ENCODE measurements at places on chromosomes 2 and 18. TPM values are rescaled to one million over a fixed set of nuclear protein-coding genes. Genes with fewer than 3 reads are reported as not detected.
A peak's percentile ranks its signal among the peaks of the same experiment; 100 is the strongest.

Gene KCNJ3
- not detected for total RNA-seq

Gene DPP10
- total RNA-seq, result not detected

Gene CREG2
- total RNA-seq, result not detected

Gene LYPD6
- total RNA-seq, result not detected

Gene GPBAR1
- 0.24 TPM for total RNA-seq

Gene MYL12B
- total RNA-seq, result 234 TPM

DNA sequence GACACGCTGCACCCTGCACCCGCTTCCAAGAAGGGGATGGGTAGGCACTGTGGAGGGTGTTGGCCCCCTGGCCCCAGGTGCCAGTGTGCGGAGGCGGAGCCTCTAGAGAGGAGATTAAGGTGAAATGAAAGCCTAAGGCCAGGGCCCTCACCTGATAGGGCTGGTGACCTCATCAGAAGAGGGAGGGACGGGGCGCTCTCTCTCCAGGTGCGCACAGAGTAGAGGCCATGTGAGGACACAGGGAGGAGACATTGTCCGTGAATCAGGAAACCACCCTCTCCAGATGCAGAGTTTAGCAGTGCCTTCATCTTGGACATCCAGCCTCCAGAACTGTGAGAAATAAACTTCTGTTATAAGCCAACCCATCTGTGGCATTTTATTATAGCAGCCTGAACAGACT lies 62.3 kb downstream of the PSMG2 start:
- no peaks in the 10 kb centered on the region for H3K36me3 ChIP-seq
- H3K27me3 ChIP-seq, result no peaks in the 10 kb centered on the region
- no peaks in the 10 kb centered on the region for H3K4me1 ChIP-seq
- no peak overlapping the region for H3K4me3 ChIP-seq

GRCh38 chr2:136381245-136381644 lies 263.3 kb upstream of the CXCR4 start:
- H3K4me1 ChIP-seq, result peaks cover 68% of the 10 kb centered on the region
- peak overlapping the region; percentile 93 for H3K27ac ChIP-seq
- no peak for DNase-seq

GRCh38 chr2:54871457-54872107 lies 148.1 kb downstream of the EML6 start:
- H3K27me3 ChIP-seq, result no peaks in the 10 kb centered on the region
- no peak for DNase-seq
- H3K4me1 ChIP-seq, result peaks cover 12% of the 10 kb centered on the region
- no peak overlapping the region for H3K27ac ChIP-seq
- no peak overlapping the region for H3K4me3 ChIP-seq
- H3K36me3 ChIP-seq, result no peaks in the 10 kb centered on the region

- peaks cover 6% of the 10 kb centered on the region for H3K36me3 ChIP-seq
- no peaks in the 10 kb centered on the region for H3K27me3 ChIP-seq
- DNase-seq, result no peak
- no peak overlapping the region for H3K27ac ChIP-seq
- no peak overlapping the region for H3K4me3 ChIP-seq
- no peaks in the 10 kb centered on the region for H3K4me1 ChIP-seq
Measured at GRCh38 chr2:233551491-233551890, 15.1 kb downstream of the USP40 start.

- peaks cover 12% of the 10 kb centered on the region for H3K4me1 ChIP-seq
- no peaks in the 10 kb centered on the region for H3K27me3 ChIP-seq
- DNase-seq, result no peak
- H3K4me3 ChIP-seq, result no peak overlapping the region
- peaks cover 70% of the 10 kb centered on the region for H3K36me3 ChIP-seq
Measured at GRCh38 chr2:151472966-151473365, 63.3 kb downstream of the RIF1 start.

GRCh38 chr2:145597006-145597405 lies 1077.1 kb upstream of the ZEB2 start:
- H3K4me1 ChIP-seq, result no peaks in the 10 kb centered on the region
- no peaks in the 10 kb centered on the region for H3K36me3 ChIP-seq
- H3K4me3 ChIP-seq, result no peak overlapping the region
- DNase-seq, result no peak
- H3K27me3 ChIP-seq, result no peaks in the 10 kb centered on the region

- H3K4me3 ChIP-seq, result no peak overlapping the region
- H3K27me3 ChIP-seq, result peaks cover 26% of the 10 kb centered on the region
- H3K36me3 ChIP-seq, result peaks cover 1% of the 10 kb centered on the region
- H3K4me1 ChIP-seq, result no peaks in the 10 kb centered on the region
Measured at GRCh38 chr2:20829861-20830260, 7.0 kb upstream of the LDAH start.

DNA sequence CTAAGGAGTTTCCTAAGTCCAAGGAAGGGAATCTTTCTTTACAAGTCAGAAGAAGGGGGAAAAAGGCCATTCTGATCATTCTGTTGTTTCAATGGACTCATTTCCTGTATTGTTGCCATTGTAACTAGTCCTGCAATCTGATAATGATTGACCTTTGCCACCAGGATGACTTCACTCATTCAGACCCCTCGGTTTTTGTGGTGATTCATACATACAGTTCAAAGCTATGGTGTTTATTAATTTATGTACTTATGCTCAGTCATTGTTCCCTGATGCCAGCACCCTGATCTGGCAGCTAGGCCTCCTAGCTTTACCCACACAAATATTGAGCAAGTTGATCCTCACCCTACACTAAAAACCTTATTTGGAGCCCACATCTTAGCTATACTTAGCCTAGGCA lies 57.6 kb upstream of the ZNF519 start:
- no peak overlapping the region for H3K4me3 ChIP-seq
- H3K27ac ChIP-seq, result peak overlapping the region; percentile 40
- no peaks in the 10 kb centered on the region for H3K27me3 ChIP-seq

GRCh38 chr18:36149514-36150289 lies 20.0 kb downstream of the ELP2 start:
- DNase-seq, result no peak
- H3K27me3 ChIP-seq, result no peaks in the 10 kb centered on the region
- no peak overlapping the region for H3K4me3 ChIP-seq
- H3K36me3 ChIP-seq, result peaks cover 27% of the 10 kb centered on the region
- no peak overlapping the region for H3K27ac ChIP-seq

DNA sequence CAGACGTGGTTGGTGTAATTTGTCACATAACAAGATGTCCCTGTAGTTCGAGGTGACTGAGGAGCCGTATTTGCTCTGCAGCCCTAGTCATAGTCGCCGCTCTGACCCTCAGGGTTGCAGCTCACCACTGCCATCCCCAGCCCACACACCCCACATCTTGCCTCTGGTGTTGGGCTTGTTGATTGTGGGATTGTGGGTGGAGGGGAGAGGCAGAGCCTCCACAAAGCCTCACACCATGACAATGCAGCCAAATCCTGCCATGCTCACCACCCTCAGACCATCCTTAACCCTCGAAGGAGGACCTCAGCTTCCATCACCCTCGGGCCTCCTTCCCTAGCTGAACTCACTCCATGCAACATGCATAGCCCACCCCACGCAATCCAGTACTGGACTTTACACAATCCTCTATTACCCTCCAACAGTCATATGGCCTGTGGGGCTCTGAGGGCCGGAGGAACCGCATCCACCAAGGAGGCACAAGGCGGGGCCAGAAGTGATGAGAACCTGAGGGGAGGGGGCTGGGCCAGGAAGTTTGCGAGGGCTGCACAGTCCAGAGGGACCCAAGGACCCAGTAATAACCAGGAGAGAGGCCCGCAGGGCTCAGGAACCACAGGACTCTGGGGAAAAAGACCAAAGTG lies 11.6 kb downstream of the PKDCC start:
- no peak overlapping the region for H3K27ac ChIP-seq
- H3K4me1 ChIP-seq, result no peaks in the 10 kb centered on the region
- no peak overlapping the region for H3K4me3 ChIP-seq
- H3K27me3 ChIP-seq, result peaks cover 5% of the 10 kb centered on the region
- no peak for DNase-seq

- H3K27me3 ChIP-seq, result no peaks in the 10 kb centered on the region
- no peak overlapping the region for H3K27ac ChIP-seq
- H3K36me3 ChIP-seq, result no peaks in the 10 kb centered on the region
- DNase-seq, result no peak
Measured at GRCh38 chr2:191539068-191539467, 138.9 kb upstream of the NABP1 start.

GRCh38 chr2:226184540-226184939 lies 615.1 kb downstream of the IRS1 start:
- DNase-seq, result no peak
- no peak overlapping the region for H3K27ac ChIP-seq
- H3K27me3 ChIP-seq, result peaks cover 26% of the 10 kb centered on the region
- no peak overlapping the region for H3K4me3 ChIP-seq
- no peaks in the 10 kb centered on the region for H3K36me3 ChIP-seq

GRCh38 chr18:54528942-54529376 lies 62.1 kb upstream of the DYNAP start:
- no peaks in the 10 kb centered on the region for H3K36me3 ChIP-seq
- no peak overlapping the region for H3K27ac ChIP-seq
- H3K4me1 ChIP-seq, result no peaks in the 10 kb centered on the region
- no peak overlapping the region for H3K4me3 ChIP-seq
- no peak for DNase-seq

DNA sequence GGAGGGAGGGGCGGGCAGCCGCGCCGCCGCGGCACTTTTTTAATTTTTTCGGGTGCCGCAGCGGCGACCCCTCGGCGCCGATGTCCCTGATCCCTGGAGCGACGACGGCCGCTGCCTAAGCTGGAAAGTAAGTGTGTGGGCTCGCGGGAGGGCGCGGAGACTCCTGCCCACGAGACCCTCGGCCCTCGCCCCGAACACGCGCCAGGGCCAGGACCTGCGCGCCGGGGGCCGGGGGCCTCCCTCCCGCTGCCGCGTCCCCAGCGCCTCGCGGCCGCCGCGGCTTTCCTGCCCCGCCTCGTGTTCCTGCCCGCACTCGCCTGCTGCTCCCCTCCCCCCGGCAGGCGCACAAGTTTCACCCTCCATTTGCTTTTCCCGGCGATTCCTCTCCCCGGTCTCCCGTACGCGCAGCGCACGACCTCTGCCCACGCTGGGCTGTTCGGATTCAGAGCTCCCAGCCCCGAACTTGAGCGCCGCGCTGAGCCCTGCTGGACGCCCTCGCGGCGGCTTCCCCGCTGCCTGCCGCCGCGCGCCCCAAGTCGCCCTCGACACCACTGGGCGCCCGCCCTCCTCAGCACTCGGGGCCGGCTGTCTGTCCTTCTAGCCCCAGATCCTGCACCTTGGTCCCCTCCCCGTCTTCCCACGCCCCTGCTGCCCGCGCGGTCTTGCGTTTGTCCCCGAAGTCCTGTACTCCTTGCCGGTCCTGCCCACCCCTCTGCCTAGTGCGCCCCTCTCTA lies 507 bp downstream of the PKP4 start:
- H3K4me1 ChIP-seq, result peaks cover 33% of the 10 kb centered on the region
- peak overlapping the region; percentile 94 for H3K4me3 ChIP-seq
- peak; percentile 70 for DNase-seq
- H3K27me3 ChIP-seq, result peaks cover 28% of the 10 kb centered on the region
- H3K27ac ChIP-seq, result peak overlapping the region; percentile 83

GRCh38 chr18:53025247-53025646 lies 685.2 kb downstream of the DCC start:
- H3K4me1 ChIP-seq, result no peaks in the 10 kb centered on the region
- H3K36me3 ChIP-seq, result no peaks in the 10 kb centered on the region
- H3K27me3 ChIP-seq, result no peaks in the 10 kb centered on the region
- no peak overlapping the region for H3K4me3 ChIP-seq
- DNase-seq, result no peak
- H3K27ac ChIP-seq, result no peak overlapping the region

DNA sequence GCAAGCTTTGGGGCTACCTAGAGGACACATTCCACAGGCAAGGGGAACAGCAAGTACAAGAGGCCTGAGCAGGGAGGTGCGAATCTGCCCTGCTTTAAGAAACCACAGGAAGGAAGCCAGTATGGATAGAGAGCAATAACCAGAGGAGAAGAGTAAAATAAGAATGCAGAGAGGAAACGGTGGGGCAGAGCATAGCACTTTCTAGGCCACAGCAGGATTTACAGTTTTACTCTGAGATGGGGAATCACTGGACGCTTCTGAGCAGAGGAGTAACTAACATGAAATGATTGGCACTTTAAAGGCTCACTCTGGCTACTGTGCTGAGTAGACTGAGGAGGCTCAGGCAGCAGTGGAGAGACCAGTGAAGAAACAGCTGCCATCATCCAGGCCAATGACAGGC lies 23.8 kb downstream of the AAK1 start:
- H3K36me3 ChIP-seq, result peaks cover 23% of the 10 kb centered on the region
- no peak overlapping the region for H3K27ac ChIP-seq
- H3K4me3 ChIP-seq, result no peak overlapping the region
- no peaks in the 10 kb centered on the region for H3K27me3 ChIP-seq
- DNase-seq, result no peak

DNA sequence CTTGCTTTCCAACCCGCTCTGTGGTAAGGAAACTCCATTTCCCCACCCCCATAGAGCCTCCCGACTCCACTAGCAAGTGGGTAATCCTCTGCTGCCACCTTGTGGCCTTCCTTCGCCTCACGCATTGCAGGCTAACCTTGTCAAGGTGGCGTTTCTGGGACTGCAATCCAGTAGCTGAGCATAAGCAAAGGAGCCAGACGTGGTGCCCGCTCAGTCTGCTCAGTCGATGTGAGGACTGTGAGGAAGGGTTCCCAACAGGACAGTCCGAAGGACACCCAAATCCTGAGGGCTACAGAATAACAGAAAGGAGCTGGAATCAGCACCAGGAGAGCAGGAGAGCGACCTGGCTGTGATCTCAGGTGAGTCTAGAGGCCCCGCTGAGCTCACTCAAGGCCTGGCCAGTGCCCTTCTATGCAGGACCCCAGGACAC lies 144.2 kb downstream of the SUCLG1 start:
- no peak overlapping the region for H3K27ac ChIP-seq
- no peak overlapping the region for H3K4me3 ChIP-seq
- H3K4me1 ChIP-seq, result peaks cover 4% of the 10 kb centered on the region
